Bronchial epithelial cell (primary cell): ENCODE measurements at places on chromosomes 7 and 10. TPM values are rescaled to one million over a fixed set of nuclear protein-coding genes. Genes with fewer than 3 reads are reported as not detected.

- peak; percentile 19 for DNase-seq
Observed at GRCh38 chr10:70115948-70116682, 16.5 kb downstream of the AIFM2 start.

DNA sequence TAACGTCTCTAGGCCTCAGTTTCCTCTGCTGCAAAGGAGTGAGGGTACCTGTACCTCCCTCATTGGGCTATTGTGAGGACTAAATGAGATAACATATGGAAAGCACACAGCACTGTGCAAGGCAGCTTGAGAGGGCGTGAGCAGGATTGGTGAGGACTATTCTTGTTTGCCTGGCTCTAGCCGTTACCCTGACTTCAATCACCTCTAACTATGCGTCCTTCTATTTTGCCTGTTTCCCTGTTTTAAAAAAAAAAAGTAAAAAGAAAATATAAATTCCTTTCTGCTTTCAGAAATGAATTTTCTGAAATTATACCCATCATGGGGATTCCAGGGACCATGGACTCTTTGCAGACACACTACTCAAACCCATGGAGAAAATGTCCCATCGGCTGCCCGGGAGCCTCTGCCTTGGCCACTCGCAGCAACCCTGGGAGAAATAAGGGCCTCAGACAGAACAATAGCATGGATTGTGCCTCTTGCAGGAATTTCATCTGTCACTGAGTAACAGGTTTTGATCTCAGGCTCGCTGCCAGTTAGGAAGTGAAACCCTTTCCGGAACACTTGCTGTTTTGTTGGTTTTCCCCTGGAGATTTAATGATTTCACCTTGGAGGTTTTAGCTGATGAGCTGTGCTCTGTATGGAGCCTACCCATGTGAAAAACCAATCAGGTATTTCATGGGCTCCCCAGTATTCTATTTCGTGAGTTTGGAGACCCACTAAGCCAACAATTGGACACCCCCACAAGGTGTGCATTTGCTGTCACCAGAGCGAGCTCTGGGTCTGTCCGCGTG is 55.6 kb downstream of the STEAP1B start:
- DNase-seq = peak; percentile 68

The TACC2 gene
- 13.4 and 36.7 TPM in 2 replicates for total RNA-seq

DNA sequence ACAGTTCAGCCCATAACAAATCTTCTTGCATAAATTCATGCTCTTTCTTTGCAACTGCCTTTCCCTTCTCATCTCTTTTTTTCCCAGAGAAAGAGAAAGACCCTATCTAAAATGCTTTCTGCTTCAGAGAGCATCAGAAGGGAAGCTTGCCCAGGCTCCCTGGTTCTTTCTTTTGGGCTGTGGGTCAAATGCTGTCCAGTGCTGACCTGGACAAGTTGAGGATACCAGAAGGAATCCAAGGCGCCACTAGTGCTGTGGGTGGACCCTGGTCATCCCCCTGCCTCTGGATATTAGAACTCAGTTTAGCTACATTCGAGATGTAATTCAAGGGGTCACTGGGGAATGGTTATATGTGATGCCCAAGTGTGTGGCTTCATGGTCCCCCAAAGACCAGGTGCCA is 411.6 kb downstream of the RPS24 start:
- no peak for DNase-seq

- no peak for DNase-seq
Observed at GRCh38 chr10:3293581-3294431, 121.2 kb upstream of the PITRM1 start.

GRCh38 chr7:774161-775109 is 47.4 kb upstream of the PRKAR1B start:
- peak; percentile 12 for DNase-seq

- DNase-seq = no peak
Observed at GRCh38 chr10:58264780-58265179, 2.9 kb downstream of the IPMK start.

The TAS2R5 gene
- 3.9 and 5.1 TPM in 2 replicates for total RNA-seq

DNA sequence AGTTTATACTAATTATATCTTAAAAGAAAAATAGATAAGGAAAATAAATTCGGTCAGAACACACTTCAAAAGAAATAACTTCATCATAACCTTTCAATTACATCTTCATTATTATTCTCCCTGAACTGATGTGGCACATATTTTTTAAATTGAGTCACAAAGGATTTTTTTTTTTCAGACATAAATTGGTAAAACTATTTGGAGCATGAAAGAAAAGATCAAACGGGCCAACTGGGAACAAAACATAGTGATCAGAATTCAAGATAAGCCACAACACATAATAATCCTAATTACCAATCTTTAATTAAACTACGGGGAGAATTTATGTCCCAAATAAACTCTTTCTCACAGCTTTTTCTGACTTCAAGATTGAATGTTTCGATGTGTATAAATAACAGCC is 258.2 kb upstream of the MAGI2 start:
- no peak for DNase-seq

DNA sequence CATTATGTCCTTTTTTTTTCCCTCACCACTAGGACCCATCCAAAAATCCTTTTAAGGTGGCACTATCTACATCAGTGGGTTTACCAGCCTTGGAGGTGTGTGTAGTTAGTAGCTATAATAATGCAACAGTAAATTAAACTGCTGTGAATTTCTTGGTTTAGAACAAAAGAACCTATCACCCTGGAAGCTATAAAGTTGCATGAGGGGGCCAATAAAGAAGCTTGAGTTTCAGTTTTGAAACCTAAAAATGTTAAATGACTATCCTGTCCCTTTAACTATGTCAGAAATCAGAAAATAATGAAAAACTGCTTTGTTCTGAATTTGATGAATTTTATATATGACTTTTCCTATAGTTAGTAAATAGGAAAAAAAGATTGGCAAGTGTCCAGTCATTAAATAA is 80.2 kb downstream of the POLL start:
- no peak for DNase-seq

The GPR85 gene
- total RNA-seq = 0.26 and 0.77 TPM in 2 replicates
